ENCODE measurements at places on chromosomes 1 and 21.

DNA sequence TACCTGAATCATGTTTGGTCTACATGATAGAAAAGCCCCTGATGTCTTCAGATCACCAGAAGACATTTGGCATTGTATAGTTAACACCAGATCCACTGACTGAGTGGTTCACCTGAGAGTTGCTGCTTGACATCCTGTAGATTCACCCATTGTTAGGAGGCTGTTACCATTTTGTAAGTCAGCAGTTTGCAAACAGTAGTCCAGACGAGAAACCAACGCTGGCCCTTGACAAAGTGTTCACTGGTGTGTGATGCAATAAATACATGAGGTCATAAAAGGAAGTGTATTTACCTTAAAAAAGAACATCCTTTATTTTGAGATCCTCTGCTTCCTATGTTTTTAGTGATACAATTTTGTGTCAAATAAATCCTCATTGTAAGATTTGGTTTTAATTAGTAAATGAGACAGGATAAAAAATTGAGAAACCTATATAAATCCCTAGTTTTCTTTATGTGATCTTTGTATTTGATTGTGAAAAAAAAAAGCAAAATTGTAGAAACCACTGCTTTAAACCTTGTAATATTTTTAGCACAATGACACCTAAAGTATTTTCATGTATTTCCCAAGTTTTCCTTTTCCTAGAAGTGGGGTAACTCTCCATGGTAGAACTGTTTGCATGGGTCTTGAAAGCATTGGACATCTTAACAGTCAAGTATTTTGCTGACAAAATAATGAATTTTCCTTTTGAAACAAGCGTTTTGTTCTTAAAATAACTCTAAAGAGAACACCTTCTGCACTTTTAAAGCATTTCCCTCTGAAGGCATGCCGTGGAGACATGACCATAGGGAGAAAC, 204.3 kb downstream of the FGGY start:
- DNase-seq, result no peak

GRCh38 chr1:201153474-201154388, 543 bp downstream of the TMEM9 start:
- no peak for DNase-seq

DNA sequence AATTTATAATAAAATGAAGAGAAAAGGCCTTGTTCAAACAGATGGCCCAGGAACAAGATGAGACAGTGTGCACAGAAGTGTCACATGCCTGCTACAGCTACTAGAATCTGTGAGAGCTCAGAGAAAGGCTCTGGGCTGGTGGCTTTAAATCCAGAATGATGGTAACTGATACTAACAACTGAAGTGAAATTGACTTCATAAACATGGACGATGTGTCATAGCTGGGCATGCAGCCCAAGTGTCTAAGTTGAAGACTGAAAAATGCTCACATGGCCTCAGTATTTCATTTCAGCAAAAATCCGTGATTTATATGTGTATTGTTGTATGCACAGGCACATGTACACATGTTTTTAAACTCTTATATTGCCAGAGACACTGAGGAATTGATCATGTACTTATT, 208.3 kb upstream of the RUNX1 start:
- no peak for DNase-seq

DNA sequence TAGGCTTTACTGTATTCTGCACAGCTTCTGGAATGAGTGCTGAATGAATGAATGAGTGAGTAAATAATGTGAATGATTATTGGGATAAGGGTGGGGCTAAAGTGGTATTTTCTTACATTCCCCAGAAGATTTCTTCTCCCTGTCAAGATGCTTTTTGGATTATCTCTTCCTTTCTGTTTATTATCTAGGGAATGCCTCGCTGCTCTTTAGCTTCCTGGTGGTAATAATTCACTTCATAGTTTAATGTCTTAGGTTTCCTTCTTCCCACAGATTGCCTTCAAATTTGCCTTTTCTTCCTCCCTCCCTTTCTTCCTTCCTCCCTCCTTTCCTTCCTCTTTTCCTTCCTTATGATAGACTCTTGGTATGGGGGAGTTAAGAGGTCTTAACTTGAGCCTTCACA, 24.0 kb downstream of the DDR2 start:
- DNase-seq, result no peak

GRCh38 chr1:183593356-183593755, 3.1 kb upstream of the NCF2 start:
- no peak for DNase-seq

DNA sequence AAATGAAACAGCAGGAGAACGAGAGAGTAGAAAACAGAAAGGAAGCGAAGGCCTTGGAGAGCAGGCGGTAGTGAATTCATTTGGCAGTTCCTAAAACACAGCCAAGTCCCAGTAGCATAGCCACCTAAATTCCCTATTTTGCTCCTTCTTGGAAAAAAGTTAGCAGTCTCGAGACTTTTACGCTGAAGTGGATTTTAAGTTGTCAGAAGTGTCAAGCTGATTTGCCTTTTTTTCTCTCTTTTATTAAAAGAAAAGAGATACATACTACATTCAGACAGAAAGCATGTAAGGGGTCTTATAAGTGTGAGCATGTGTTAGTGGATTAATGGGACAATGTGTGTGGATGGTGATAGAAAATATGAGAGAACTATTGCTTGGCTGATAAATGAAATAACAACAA, 19.2 kb downstream of the NFIA start:
- DNase-seq, result no peak

Data from activated CD4-positive, alpha-beta T cell treated with anti-CD3 and anti-CD28 coated beads, Interleukin-2, amount 50 U/mL, for 4 hours (primary cell).